Hepatocyte (in vitro differentiated cells): ENCODE measurements at places on chromosomes 2 and 18.

DNA sequence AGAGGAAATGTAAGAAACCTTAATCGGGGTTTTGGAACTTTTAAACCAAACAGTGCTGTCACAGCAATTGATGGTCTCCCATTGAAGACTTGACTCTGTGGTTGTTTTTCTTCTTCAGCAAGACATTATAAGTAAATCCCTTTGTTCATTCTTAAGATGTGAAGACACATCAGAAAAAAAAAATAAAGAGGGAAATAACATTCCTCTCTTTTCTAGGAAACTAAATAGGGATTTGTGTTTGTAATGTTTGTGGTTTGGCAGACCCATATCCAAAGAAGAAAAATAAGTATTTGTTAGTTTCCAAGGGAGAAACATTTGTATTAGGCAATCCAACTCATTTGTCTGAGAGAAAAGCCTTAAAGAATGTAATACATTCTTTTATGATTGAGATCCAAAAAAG is 359.9 kb downstream of the DSC3 start:
- no peak for DNase-seq

- DNase-seq: no peak
Observed at GRCh38 chr2:190217616-190218015, 102.0 kb downstream of the HIBCH start.

- no peak for DNase-seq
Observed at GRCh38 chr2:164794016-164794415, 47.6 kb downstream of the COBLL1 start.

- DNase-seq: no peak
Observed at GRCh38 chr2:119259296-119259860, 35.7 kb downstream of the STEAP3 start.

- DNase-seq: peak; percentile 51
Observed at GRCh38 chr2:15733867-15734673, 142.4 kb downstream of the DDX1 start.

- DNase-seq: no peak
Observed at GRCh38 chr2:47354848-47355204, 48.1 kb upstream of the MSH2 start.

DNA sequence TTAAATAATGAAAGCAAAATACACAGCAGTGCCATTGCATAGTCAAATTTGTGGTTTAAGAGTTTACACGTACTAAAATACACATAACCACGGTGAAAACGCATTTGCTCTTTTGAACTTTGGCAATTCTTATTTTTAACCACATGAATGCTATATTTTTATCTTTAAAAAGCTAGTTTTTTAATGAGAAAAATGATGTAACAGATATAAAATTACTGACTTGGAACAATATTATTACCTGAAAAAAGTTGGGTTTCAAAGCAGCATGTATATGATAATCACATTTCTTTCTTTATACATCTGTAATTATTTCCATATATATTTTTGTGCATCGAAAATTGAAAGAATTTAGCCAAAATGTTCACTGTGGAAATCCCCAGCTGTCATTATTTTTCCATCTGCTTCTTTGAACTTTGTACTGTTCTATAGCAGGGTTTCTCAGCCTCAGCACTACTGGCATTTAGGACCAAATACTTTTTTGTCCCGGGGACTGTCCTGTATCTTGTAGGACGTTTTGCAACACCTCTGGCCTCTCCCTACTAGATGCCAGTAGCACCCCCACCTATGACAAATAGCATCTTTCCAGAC is 75.9 kb upstream of the CAB39 start:
- DNase-seq: no peak

- DNase-seq: peak; percentile 67
Observed at GRCh38 chr2:160062292-160063005, at the start of gene PLA2R1. Gene PLA2R1 (minus strand): TSS chr2:160062615. CDS start chr2:160062403, 212 bp downstream.

GRCh38 chr2:33498291-33498956 is 22.0 kb downstream of the RASGRP3 start:
- DNase-seq: no peak

- no peak for DNase-seq
Observed at GRCh38 chr2:54614819-54615218, 108.6 kb upstream of the EML6 start.

GRCh38 chr18:48637081-48637990 is 98.5 kb downstream of the CTIF start:
- DNase-seq: no peak

GRCh38 chr2:163888591-163888990 is 152.8 kb upstream of the FIGN start:
- no peak for DNase-seq

DNA sequence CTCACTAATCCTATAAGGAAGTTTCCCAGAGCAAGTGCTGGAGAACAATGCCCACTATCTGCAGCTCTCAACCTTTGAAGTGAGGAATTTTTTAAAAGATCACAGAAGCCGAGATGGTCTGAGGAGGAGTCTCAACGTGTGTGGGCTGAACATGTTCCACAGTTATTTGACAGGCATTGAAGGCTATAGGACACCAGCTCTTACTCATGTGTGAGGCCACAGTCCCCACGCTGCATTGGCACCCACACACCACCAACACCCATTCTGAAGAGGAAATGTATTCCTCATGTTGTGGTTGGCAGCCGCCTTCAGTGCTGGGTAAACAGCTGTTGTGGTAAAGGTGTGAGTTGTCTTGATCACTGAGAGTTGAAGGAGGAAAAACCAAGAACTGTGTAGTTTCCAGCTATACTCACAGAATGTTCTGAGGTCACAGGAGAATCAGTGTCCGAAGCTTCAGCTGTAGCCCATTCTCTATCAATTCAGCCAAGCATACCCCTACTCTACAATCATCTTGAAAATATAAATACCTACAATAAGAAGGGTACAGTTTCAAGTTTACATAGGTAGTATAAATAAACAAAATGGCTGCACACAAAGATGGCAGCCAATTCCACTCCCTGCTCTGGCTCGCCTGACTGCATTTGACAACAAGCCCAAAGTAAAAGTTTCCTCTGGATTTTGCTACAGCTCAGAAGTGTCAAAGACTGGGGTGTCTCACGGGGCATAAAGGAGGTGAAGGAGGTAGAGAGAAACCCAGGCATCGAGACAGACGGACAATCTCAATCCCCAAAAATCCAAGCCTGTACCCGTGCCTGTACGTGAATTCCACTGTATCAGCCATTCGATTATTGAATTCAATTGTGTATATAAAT is 12.1 kb downstream of the CD226 start:
- DNase-seq: peak; percentile 10

GRCh38 chr2:219592736-219593135 is 4.9 kb upstream of the STK11IP start:
- no peak for DNase-seq

GRCh38 chr2:71004857-71005256 is 10.2 kb upstream of the TEX261 start:
- no peak for DNase-seq

- no peak for DNase-seq
Observed at GRCh38 chr18:7901657-7902056, 334.5 kb downstream of the PTPRM start.

DNA sequence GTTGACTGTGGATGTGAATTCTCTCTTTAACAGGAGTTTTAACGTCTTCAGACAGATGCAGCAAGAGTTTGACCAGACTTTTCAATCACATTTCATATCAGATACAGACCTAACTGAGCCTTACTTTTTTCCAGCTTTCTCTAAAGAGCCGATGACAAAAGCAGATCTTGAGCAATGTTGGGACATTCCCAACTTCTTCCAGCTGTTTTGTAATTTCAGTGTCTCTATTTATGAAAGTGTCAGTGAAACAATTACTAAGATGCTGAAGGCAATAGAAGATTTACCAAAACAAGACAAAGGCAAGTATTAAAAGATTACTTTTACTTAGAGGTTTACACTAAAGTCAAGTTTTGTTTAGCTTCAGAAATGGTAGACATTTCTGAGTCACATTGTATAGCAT is 30.2 kb upstream of the TYMS start:
- no peak for DNase-seq

- no peak for DNase-seq
Observed at GRCh38 chr18:64810354-64810753, 661.5 kb upstream of the LINC00305 start.

DNA sequence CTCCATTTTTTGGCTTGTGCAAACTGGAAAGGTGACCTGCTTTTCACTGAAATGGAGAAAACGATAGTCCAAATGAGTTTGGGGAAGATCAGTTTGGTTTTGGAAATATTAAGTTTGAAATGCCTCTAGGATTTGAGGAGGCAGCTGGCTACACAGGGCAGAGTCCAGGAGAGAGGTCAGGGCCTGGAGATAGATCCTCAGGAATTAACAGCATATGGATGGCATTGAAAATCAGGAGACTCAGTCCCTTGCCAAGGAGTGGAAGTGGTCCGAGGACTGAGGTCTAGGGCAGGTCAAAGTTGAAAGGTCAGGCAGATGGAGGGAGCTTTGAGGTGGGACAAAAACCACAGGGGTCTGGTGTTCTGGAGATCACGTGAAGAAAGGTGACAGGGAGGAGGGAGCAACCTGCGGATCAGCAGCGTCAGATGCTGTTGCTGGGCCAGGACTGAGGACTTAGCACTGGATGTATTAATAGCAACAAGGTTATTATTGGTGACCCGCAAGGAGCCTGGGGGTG is 83.7 kb downstream of the EIF2AK3 start:
- DNase-seq: no peak

DNA sequence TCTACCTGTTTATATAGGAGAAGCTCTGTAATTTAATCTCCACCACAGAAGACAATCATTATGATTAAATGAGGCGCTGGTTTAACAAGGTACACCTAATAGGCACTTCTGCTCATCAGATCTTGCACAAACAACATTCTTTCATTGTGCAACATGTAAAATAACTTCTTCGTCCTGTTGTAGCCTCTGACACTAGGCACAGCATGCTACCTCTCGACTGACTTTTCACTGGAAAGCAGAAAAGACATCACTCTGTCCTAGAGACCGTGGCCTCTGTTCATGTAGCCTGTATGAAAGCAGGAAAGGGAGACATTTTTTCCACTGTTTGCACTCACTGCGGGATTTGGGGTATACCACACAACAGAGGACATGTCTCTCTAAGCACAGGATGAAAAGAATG is 316.5 kb downstream of the IRS1 start:
- no peak for DNase-seq

GRCh38 chr2:176647325-176648165 is 378.3 kb downstream of the MTX2 start:
- no peak for DNase-seq

- no peak for DNase-seq
Observed at GRCh38 chr2:206305523-206306245, 31.2 kb downstream of the ZDBF2 start.

DNA sequence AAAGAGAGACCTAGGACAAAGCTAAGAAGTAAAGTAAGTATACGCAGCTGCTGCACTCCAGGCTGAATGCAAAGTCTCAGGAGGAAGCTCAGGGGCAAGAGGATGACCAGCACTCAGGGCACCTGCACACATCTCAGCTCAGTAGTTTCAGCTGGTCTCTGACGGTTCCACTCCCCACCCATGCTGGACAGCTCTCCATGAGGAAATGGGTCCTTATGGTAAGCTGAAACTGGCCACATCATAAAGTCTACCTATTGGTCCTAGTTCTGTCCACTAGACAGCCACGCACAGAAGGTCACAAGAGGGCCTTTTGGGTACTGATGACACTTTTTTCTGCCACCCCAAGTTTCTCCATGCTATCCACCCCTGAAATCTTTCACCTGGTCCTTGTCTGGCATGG is 215.3 kb downstream of the TTC32 start:
- DNase-seq: no peak

DNA sequence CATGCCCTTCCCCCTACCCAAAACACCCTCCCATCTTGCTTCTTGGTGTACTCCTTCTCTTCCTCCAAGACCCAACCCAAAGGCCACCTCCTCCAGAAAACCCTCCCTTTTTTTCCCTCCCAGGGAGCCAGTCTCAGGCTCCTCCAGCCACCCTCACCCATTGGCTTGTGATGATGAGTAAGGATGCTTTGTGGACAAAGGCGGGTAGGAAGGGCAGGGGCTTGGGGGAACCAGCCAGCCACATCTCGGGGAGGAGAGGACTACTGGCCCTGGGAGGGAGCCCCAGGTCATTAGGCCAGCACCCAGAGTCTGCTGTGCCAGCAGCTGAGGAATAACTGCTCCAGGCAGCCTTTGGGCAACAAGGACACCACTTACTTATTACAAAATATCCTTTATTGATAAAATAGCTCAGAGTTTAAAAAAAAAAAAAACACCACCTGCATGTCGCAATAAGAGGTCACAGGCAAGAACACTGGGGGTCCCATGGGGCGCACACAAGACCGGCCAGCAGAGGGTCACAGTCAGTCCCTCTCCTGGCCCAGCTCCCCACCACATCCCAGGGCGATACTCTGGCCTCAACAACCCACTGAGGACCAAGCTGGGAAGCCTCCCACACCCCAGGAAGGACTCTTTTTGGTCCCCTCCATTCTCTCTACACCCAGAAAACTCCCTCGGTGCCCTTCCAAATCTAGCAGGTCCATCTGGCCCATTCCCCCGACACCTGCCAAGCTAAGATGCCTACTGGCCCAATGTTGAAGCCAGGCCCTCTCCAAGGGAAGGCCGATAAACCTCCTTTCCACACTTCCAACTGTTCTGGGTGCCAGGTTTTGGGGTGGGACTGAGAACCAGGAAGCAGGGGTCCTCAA is 3.6 kb downstream of the ADRA2B start:
- DNase-seq: no peak
